ENCODE measurements at places on chromosomes 2 and 18.

DNA sequence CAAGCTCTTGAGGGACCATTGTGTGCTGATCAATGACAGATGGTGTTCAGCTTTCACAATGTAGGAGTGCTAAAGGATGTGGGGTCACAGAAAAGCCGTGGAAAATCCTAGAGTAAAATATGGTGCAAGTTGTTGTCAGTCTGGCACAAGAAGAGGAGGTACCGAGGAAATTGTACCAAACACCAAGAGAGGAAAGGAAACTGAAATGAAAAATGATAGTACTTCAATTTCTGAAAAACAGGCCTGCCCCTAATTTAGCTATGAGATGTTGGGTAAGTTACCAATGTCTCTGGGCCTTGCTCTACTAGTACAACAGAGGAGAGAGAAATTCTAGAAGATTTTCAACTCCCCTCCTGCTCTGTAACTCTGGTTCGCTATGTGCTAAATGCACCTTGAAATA is 78.8 kb upstream of the PELI1 start:
- DNase-seq, result no peak

DNA sequence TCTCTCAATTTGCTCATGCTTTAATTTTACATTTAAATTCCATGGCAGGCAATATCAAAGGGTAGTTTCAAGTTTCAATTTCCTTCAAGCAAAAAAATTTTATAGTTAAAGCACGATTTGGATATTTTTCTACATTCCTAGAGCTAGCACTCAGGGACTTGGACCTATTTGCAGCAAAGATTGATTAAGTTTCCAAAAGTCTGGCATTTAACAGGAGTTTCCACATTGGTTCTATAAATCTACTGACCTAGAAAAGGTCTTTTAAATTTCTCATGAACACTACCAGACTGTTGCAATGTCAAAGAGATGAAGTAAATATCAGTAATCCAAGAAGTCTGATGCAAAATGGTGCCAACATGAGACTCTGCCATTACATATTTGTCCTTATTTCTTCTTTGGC is 253.7 kb upstream of the LINC00305 start:
- no peak for DNase-seq

DNA sequence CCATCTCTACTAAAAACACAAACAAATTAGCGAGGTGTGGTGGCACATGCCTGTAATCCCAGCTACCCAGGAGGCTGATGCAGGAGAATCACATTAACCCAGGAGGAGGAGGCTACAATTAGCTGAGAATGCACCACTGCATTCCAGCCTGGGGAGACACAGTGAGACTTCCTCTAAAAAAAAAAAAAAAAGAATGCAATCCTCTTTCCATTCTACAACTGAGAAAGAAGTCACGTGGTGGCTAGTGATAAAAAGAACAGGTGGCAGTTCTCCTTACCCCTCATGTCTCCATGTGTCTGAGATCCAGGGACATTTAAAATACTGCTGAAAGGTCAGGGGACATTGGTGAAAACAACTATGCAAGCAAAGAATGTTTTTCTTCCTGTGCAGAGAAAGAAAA is 24.4 kb upstream of the GPR39 start:
- peak; percentile 76 for DNase-seq

DNA sequence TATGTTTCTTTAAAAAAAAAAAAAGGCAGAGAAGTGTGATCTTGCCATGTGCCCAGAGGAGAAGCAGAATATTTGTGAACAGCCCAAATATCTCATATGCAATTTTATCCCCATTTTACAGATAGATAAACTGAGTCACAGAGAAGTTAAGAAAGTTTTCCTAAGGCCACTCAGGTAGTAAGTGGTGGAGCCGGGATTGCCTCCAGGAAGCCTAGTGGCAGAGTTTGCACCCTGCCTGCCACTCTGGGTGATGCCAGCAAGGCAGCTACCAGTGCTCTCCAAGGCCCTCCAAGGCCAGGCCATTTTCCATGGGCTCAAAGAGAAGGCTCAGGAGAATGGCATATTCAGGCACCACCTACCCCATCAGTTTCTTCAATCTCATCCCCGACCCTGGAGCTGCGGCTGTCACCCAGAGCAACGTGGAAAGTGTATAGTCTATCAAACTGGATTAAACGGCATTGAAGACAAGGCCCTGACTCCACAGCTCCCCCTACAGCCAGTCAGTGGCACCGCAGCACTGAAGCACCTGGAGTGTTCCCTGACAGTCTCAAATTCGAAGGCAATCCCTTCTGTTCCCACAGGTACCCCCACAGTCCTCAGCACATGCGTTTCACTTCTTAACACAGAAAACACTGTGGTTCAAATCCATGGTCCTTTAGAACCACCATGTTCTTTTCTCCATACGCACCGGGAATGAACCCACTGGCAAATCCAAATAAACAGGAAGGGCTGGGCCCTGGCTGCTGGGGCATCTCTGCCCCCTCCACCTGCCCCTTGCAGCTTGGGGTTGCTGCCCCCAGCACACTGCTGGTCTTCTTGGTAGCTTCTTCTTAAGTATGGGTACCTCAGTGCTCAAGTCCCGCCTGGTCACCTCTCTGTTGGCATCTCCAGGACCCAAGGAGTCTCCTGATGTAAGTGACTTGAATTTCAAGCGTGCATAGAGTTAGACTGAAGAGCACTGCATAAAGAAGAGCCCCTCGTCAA is 175.3 kb downstream of the INHBB start:
- DNase-seq, result peak; percentile 44

DNA sequence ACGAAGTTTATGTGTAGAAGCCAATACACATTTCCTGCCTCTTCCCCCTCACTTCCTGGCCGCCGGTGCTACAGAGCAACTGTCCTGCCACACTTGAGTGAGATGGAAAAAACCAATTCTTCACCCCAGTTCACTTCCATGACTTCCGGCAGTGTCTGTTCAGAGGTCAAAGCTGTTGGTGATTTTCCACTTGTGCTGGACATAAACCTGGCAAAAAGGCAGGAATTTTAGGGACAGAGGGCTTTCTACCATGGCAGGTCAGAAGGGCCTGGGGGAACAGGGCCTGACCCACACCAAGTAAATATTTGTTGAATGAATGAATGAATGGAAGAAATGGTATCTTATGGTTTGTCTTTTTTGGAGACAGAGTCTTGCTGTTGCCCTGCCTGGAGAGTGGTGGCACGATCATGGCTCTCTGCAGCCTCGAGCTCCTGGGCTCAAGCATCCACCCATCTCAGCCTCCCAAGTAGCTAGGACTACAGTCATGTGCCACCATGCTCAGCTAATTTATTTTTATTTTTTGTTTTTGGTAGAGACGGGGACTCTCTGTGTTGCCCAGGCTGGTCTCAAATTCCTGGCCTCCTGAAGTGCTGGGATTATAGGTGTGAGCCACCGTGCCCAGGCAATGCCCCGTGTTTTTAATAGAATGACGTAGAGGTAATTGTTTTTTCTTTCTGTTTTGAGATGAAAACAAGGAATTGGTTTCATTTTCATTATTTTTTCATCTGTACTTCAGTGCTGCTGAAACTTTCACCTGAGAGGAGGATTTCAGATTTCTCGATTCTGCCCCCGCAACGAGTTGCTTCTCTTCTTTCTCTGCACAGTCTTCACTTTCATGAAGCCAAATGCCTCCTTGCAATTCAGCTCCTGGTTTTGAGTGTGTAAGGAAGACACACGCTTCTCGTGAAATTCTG is 48.0 kb upstream of the LPIN2 start:
- no peak for DNase-seq

DNA sequence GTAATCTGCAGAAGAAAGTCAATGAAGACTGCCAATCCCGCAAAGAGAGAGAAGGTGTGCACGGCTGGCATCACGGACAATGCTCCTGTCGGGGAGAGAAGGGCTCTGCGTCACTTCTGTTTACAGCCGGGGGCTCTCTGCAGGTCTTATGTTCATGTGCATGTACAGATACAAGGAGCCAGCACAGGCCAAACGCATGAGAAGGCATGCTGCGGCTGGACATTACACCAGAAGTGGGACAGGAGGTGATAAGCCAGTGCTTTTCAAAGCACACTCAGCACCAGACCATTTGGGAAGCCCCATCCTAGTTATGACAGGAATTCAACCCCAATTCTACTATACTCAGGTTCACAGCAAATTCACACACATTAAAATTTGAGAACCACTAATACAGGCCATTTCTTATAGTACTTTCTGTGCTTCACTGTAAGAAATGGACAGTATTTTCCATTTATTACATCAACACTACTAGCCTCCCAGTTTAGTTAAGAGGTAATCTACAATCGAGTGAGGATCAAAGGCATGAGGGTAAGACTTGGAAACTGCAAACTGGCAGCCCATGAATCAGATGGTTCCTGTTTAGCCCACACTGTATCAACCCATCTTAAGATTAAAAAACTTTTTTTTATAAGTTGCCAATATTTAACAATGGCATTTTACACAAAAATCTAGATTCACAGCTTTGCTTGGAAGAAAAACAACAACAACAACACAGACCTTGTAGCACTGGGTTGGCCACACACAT is 38.2 kb downstream of the RMC1 start:
- no peak for DNase-seq

GRCh38 chr2:136126021-136126420 is 8.1 kb upstream of the CXCR4 start:
- DNase-seq, result no peak
